Stimulated activated naive CD8-positive, alpha-beta T cell treated with anti-CD3 and anti-CD28 coated beads, Interleukin-15, Interleukin-2, amounts not matched to agents 100 U/mL and 50 U/mL, for 24 hours (primary cell): ENCODE measurements at places on chromosomes 7 and 10.
A peak's percentile ranks its signal among the peaks of the same experiment; 100 is the strongest.

DNA sequence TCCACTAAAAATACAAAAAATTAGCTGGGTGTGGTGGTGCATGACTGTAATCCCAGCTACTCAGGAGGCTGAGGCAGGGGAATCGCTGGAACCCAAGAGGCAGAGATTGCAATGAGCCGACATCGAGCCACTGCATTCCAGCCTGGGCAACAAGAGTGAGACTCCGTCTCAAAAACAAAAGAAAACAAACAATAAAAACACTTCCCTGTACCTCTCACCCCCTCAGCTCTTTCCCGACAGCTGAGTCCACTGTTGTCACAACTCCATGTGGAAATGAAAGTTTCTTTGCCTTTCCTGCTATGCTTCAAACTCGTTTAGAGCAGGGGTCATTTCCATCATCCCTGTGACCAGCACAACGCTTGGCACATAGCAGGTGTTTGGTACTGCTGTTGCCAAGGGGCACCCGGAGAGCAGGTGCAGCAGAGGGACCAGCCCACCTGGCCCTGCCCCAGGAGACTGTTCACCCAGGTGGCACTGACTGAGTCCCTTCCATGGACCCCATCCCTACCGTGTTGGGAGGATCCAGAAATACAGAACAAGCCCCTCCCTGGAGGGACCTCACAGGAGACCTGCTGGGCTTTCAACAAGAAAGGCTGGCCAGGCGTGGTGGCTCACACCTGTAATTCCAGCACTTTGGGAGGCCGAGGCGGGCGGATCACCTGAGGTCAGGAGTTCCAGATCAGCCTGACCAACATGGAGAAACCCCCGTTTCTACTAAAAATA lies 4.9 kb downstream of the TMEM130 start:
- no peak for DNase-seq

GRCh38 chr7:44838751-44839150 lies 9.1 kb downstream of the H2AZ2 start:
- no peak for DNase-seq

DNA sequence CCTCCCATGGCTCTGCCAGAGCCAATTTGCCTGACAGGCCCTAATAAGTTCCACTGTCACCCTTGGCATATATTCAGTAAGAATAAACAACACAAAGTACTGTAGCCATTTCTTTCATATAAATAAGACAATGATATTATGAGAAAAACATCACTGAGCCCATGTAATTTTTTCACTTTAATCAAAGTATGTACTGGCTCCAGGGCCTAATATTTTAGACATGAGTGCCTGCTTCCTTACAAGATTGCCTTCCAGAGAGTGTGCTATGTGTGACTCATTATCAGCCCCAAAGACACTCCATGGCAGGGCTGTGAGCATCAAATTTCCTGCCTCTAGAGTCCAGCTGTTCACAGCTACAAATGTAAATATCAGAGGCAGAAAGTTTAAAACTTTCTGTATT lies 297.6 kb downstream of the LHFPL3 start:
- DNase-seq, result no peak

DNA sequence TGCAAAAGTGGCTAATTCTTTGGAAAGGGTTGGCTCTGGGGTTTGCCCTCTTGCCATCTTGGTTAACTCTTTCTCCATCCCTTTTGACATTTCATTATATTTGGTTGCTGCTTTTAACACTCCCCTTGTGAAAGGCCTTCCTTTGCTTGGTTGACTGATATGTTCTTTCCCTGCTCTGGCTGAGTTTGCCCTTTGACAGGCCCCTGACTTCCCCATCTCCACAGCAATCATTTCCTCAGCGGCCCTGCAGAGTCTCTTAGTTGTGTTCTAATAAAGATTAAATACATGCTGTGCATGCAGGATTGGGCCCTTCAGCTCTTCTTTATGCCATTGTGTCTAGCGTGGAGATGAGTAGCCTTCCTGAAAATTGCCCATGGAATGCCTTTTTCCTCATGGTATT lies 84.5 kb upstream of the CSTF2T start:
- no peak for DNase-seq

DNA sequence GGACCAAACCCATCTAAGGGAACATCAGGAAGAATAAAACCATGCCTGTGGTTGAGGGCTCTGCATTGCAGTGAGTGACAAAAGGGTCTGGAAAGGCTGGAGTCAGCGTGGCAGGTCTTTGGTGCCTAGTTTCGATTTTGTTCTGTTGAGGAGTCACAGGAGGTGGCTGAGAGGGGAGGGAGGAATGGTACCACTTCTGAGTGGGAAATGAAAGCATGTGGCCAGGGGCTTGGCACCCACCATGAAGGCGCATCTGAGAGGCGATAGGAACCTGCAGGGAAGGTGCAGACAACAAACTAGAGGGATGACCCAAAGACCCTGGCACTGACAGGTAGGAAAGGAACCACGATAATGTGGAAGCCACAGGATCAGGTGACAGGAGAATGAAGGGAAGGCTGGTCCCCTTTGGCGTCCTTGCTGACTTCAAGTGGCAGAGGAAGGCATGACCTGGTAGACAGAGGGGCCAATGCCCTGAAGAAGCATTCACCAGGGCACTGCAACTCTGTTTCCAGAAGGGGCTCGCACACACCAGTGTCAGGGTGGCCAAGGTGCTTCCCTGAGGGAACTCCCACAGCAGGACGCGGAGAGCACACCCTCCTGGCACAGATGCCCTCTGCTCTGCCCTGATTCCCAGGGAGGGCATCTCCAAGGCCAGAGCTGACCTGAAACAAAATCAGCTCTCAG lies 41.7 kb downstream of the HIPK2 start:
- DNase-seq, result no peak

DNA sequence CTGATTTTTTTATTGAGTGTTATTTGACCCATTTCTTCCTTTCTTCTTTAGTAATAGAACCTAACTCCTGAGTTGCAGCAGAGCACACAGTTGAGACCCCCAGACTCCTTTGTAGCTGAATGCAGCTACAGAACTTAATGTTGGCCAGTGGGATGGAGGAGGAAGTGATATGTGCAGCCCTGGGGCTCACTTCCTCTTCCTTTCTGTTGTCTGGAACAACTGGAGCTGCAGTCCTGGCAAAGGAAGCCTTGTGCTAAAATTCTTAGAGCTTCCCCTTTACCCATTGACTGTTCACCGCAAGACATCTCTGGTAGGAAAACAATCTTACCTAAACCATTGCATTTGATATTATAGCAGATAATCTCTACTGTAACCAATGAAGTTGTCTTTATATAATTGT lies 86.6 kb downstream of the ITGB8 start:
- no peak for DNase-seq

DNA sequence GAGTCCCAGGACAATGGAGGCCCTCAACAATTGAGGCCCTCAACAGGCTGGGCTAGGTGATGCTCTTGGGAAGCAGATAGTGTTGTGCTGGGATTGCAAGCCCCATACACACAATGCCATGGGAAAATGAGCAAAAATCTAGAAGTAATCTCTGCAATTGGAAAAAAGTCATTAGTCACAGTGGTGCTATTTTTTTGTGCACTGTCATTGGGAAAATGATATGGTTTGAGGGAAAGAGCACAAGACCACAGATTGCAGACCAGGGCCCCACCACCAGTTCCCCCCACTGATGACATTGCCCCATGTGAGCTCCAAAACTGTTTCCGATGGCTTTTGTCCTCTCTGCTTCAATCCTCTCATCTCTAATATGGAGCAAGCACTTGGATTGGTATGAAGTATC lies 1.9 kb downstream of the KCTD7 start:
- peak; percentile 29 for DNase-seq

DNA sequence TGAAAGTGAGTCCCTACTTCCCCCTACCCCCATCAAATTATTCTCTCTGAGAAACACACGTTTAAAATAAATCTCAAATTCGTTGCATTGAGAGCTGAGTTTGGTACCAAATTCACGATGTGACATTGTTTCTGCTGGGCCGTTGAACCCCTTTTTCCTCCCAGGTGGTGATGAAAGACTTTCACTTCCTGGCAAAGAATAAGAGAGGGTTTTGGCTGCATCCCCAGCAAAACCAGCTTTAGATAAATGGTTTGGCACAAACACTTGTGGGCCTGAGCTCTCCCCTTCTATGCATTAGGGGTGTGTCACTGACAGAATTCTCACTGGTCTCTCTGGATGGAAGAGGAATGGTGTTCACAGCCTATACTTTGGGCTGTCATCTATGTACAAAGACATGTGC lies 8.8 kb upstream of the DNTT start:
- DNase-seq, result no peak

DNA sequence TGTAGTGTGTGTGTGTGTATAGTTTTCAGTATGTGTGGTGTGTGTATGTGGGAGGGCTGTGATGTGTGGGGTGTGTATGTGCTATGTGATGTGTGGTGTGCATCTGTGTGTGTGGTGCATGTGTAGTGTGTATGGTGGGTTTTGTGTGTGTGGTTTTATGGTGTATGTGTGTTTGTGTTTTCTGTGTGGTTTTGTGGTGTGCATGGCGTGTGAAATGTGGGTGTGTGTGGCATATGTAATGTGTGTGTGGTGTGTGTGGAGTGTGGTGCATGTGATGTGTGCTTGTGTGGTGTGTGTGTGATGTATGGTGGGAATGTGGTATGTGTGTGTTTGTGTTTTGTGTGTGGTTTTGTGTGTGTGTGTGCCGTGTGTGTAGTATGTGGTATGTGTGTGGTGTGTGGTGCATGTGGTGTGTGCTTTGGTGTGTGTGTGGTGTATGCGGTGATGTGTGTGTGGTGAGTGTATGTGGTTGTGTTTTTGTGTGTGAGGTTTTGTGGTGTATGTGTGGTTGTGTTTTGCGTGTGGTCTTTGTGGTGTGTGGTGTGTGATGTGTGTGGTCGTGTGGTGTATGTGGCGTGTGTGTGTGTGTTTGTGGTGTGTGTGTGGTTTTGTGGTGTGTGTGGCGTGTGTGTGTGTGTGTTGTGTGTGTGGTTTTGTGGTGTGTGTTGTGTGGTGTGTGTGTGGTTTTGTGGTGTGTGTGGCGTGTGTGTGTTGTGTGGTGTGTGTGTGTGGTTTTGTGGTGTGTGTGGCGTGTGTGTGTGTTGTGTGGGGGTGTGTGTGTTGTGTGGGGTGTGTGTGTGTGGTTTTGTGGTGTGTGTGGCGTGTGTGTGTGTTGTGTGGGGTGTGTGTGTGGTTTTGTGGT lies 18.0 kb upstream of the PPP2R2D start:
- DNase-seq, result no peak

DNA sequence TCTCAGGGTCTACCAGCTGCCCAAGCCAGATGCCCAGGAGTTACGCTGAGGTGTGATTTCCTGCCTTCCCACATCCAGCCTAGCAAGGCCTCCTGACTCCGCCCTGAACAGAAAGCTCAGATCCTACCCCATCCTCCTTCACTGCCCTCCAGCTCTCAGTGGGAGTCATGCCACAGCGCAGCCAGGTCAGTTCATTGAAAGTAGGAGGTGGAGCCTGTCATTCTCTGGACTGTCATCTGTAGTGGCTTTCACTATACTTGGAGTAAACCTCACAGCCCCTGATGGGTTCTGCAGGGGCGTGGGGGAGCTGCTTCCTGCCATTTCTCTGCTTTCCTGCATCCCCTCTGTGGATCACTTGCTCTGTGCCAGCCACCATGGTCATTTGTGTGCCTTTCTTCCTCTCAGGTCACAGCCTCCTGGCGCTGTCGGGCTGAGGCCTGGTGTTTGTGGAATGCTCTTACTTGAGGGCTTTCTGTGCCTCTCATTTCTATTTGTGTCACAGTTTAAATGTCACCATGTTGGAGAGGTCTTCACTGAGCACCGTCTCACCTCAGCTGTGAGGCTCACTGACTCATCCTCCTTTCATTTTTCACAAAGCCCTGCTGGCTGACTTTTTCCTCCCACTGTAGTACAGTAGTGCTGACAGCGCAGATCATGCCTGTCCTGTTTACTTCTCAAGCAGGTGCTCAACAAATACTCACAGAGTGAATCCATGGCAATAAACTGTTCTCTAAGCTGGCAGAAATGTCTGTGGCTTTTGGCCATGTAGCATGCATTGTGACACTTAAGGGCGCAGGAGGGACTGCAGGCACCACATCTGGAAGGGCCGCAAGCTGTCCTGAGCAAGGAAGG lies 61.0 kb upstream of the TMEM248 start:
- DNase-seq, result peak; percentile 39

GRCh38 chr7:22129166-22129565 lies 183.5 kb upstream of the CDCA7L start:
- DNase-seq, result no peak

- DNase-seq, result no peak
These were observed 122.7 kb downstream of the KCNMA1 start for GRCh38 chr10:77514870-77515269.

DNA sequence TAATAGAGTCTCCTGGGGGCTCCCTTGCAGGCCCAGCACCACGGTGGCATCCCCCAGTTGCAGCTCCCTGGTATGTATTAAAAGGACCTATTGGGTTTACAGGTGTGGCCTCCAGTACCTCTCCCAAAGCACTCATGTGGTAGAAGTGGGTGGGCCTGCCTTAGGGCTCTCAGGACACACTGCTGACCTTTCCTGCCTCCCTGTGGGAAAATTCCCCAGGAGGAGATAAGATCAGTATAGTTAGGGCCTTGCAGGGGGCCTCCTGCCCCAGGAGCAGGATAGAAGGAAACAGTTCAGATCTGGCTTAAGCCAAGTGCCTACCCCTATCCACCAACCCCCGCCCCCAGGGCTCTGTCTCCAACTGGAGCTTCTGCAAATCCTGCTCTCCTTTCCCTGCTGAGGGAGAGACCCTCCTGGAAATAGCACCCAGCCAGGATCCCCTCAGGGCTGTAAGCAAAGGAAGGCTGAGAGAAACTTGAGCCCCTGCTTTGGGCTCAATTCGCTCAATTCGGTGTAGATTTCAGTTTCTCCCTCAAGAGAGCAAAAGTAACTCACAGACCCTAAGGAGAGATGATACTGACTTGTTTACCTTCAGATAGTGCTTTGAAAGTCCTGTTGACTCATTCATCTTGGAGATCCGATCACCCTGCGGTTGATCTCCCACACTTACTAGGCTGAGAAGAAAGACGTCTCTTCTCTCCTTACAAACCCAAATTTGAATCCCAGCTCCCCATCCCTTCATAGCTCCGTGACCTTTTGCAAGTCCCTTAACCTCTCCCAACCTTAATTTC lies 130.6 kb downstream of the WDR11 start:
- no peak for DNase-seq

- no peak for DNase-seq
These were observed 146.2 kb upstream of the MBL2 start for GRCh38 chr10:52918714-52919305.

DNA sequence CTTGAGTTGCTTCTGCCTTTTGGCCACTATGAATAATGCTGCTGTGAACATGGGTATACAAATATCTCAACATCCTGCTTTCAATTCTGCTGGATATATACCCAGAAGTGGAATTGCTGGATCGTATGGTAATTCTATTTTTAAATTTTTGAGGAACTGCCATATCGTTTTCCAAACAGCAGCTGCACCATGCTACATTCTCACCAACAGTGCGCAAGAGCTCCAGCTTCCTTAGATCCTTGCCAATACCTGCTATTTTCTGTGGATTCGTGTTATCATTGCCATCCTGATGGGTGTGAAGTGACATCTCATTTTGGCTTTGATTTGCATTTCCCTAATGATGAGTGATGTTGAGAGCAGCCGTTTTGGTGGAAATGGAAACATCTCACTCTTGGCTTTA lies 26.7 kb downstream of the FRMD4A start:
- DNase-seq, result no peak
